ENCODE measurements at places on chromosomes 5 and 9. TPM values are rescaled to one million over a fixed set of nuclear protein-coding genes. Genes with fewer than 3 reads are reported as not detected.

- DNase-seq, result no peak
These were observed 57.0 kb upstream of the GNE start for GRCh38 chr9:36315283-36315682.

GRCh38 chr5:173281910-173282309 is 46.3 kb downstream of the STC2 start:
- DNase-seq, result no peak

GRCh38 chr9:92749934-92750315 is 14.7 kb downstream of the BICD2 start:
- no peak for DNase-seq

DNA sequence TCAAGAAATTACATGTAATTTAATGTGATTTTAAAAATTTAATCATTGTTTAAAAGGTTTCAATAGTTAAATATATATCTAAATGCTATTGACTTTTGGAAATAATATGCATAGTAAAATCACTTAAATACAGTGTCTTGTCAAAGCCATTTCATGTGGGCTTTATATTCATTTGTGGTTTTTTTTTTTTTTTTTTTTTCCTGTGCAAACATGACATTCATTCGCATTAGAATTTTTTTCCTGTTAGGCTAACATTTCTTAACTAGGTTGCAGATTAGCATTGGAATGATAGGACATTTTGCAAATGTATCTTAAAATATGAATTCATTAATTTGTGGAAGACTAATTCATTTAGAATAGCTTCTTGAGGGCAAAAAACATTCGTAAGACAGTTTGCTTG is 149.8 kb downstream of the PBX3 start:
- DNase-seq, result no peak

C5orf24 gene
- 108 TPM for polyA plus RNA-seq

SLC23A1 gene
- 11.8 TPM for polyA plus RNA-seq

KCNV2 gene
- polyA plus RNA-seq, result 0.10 TPM
